ENCODE measurements at places on chromosomes 2 and 18. TPM values are rescaled to one million over a fixed set of nuclear protein-coding genes. Genes with fewer than 3 reads are reported as not detected.

DNA sequence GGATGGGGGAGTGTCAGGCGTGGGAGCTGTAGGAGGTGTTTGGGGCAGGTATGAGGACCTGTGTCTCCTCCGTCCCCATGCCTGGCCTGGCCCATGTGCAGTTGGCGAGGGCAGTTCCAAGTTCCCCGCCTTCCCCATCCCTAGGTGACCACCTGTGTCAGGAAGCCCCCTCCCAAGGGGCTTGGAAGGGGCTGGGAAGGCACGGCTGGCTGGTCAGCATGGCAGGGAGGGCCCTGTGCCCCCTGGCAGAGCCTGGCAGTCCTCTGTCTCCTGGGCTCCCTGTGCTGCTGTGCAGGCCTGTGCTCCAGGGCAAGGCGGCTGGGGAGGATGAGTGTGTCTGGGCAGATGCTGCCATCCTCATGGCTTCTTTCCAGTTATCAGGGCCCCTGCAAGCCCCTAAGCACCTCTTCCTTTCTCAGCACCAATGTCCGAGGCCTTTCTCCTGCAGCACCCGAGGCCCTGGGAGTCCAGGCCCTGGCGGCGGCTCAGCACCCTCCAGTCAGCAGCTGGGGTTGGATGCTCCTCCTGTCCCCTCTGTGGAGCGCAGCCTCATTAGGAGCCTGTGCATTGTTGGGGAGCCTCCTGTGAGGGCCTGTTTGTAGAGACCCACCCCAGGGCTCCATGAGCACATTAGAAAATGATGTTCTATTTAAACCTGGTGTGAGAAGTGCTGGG is 101.7 kb downstream of the FAM210A start:
- no peak for DNase-seq

DNA sequence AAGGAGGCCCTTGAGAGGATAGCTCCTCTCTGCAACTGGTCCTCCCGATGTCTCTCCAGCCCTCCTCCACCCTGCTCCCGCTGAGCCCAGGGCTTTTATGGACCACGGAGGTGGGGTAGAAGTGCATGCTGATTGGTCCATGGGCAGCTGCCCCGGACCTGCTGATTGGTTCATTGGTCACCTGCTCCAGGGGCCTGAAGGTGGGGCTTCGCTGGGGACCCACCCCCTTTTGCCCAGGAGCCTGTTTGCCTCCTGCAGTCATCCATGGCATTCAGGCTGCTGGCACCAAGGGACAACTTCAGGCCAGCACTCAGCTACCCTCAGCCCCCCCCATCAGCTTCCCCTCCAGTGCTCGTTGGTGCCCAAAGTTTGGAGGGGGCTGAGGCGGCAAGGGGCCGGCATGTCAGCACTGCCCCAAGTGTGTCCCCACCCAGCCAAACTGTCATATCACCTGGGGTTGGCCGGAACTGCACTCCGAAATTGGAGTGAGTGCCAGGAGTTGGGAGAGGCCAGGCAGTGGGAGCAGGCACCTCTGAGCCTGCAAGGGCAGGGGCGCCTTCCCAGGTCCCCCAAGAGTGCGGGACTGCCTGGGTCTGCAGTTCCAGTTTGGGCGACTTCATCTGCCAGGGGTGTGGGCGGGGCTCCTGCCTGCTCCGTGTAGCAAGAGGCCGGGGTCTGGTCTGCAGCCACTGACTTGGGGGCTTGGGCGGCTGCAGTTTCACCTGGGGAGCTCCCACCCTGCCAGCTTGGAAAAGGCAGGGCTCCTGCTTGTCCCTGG is 288.9 kb downstream of the RDH14 start:
- no peak for DNase-seq

- no peak for DNase-seq
Observed at GRCh38 chr2:174763780-174764179, 492 bp downstream of the CHRNA1 start.

GRCh38 chr18:31783059-31783458 is 22.4 kb upstream of the SLC25A52 start:
- no peak for DNase-seq

DNA sequence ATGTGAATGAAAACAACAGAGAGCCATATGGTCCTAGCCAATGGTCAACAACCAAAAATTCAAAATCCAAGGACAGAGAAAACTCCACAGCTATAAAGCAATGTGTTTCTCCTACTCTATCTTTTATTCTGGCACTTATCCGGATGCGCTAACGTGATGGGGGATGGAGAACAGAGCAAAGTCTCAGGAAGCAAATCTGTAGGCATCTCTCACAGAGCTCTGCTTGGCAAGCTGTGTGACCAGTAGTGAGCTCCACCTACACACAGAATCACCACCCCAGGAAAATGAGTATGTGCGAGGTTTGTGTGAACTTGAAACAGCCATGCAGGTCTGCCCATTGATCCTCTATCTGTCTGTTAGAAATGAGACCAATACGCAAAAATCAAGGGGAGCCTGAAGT is 584.3 kb downstream of the BCL11A start:
- no peak for DNase-seq

DNA sequence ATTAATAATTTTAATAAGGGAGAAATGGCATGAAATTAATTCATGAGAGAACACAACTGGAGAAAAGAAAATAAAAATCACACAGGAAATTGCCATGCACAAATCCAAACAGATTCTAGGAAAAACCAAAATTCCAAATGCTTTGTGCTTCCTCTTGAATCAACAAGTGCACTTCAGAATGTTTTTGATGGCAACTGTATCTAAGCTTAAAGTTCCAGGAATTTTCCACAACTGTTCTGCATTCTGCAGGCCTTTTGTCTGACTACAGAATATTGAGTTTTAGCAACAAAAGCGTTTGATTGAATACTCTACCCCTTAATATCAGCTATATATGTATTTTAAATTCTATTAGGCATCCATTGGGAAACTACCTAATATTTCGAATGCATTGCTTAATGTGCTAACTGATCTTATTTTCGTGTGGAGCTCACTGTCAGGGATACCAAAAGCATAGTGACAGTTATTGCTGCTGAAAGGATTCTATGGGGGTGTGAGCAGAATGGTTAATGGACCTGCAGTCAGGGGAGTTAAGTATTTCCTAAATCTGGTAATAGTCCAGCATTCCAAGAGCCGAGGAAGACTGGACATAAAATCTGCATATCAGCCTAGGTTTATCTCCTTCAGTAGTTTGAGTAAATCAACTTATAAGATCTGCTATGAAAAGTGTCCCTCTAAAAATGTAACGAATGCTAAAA is 482.7 kb upstream of the POU3F3 start:
- no peak for DNase-seq

HSBP1L1 gene
- total RNA-seq, result 21.4 TPM

DNA sequence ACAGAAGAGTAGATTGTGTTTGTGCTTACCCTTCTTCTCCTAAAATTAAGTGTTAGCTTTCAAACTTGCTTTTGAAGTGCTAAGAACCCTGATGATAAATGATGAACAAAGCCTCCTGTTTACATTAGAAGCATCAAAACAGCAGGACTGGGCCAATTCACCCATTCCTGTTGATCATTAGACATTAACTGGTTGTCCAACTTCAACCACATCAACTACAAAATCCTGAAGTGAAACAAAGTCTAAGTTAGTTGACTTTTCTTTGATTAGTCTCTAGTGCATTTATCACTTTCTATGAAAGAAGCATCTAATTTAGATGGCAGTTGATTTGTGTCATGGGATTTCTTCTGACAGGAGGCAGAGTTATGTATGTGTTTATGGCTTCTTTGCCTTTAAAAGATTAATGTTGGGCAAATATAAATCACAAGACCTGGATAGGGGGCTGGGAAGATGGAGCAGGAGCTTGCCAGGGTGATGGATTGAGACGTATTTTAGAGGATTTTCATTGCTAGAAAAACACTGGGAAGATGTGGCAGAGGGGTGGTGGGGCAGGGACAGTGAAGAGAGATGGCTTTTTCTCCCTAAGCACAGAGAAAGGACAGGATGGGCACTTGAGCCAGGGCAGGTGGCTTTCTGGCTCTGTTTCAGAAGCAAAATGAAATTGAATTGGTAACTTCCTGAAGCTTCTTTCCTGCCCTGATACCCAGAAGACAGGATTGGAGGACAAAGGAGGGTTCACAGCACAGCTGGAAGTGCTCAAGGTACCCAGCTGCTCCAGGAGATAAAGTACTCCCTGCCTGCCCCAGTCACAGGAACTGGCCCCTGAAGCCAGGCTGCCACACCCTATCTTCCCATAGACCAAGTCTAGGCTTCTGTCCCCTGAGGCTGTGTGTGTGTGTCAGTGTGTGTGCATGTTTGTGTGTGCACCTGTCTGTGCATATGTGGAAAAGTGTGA is 20.5 kb downstream of the GYPC start:
- no peak for DNase-seq

- no peak for DNase-seq
Observed at GRCh38 chr2:207747653-207748560, 21.8 kb downstream of the FZD5 start.

Measured in mucosa of gallbladder (tissue), 1 donor.